ENCODE measurements at places on chromosomes 1 and 21.

DNA sequence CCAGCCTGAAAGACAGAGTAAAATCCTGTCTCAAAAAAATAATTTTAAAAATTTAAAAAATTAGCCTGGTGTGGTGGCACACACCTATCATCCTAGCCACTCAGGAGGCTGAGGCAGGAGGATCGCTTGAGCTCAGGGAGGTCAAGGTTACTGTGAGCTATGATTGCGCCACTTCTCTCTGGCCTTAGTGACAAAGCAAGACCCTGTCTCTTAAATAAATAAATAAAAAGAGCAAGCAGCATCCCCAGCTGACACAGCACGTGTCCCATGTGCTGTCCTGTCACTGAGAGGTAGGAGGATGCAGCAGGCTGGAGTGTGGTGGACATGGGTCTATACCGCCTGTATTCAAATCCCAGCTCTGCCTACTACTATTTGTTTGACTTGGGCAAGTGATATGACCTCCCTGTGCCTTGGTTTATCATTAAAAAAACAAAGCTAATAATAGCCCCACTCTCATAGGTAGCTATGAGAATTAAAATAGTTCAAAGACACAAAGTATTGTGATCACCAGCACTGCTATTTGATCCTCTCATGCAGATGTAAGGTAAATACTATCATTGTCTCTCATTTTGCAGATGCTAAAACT lies 22.2 kb upstream of the ECE1 start:
- DNase-seq = no peak

DNA sequence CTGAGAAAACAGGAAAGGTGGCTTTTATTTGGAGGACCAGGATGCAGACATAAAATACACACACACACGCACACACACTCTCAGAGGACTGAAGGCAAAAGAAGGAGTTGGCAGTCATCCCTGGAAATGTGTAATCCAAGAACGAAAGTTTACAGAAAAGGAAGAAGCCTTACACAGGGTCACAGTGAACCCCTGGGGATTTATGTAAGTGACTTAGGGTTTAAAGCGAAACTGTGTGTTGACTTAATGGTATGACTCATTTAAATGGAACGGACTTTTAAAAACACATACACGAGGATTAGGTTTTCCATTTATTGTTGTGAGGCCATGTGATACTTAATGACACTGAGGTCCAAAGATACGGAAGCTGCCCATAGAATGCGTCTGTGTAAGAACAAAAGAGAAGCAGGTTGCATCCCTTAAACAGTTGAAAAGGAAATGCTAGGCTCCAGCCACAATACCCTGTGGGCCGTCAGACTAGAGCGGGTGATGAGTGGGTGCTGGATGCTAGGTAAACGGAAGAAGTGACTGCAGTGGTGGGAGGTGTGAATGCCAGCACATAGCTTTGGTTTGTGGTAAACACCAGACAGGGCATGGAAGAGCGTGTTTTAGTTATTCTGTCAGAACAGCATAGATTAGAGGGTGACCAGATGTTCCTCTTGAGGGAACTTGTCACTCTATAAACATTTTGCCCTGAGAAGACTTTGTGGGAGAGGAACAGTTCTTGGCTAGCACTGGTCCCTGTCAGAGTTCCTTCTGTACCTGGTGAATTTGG lies 21.6 kb upstream of the BCL10 start:
- peak; percentile 37 for DNase-seq

- DNase-seq = no peak
Measured at GRCh38 chr1:160097151-160097910, 1.1 kb downstream of the IGSF8 start.

GRCh38 chr1:33157131-33157530 lies 24.7 kb downstream of the TRIM62 start:
- no peak for DNase-seq
